Activated CD8-positive, alpha-beta memory T cell treated with anti-CD3 and anti-CD28 coated beads for 1 hour (primary cell): ENCODE measurements at places on chromosomes 3 and 15.
A peak's percentile ranks its signal among the peaks of the same experiment; 100 is the strongest.

GRCh38 chr3:160193644-160194192, 31.5 kb upstream of the C3orf80 start:
- no peak for DNase-seq

GRCh38 chr15:71701808-71702207, 108.5 kb upstream of the NR2E3 start:
- DNase-seq = no peak

DNA sequence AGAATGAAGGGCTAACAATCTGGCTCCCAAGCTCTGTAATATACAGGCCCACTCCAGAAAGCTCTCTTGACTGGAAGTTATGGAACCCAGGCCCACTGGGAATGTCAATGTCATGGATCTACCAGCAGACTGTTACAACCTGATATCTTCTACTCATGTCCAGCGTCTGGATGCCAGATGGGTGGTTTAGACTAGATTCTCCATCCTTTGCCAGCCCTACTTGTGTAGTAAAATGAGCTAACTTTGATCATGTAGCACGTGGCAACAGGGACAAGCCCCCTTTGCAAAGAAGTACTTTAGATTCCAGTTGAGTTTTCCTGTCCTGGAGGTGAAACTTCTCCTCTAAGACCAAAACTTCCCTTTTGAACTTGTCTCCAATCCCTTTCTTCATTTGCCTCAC, 55.1 kb downstream of the HEG1 start:
- no peak for DNase-seq

DNA sequence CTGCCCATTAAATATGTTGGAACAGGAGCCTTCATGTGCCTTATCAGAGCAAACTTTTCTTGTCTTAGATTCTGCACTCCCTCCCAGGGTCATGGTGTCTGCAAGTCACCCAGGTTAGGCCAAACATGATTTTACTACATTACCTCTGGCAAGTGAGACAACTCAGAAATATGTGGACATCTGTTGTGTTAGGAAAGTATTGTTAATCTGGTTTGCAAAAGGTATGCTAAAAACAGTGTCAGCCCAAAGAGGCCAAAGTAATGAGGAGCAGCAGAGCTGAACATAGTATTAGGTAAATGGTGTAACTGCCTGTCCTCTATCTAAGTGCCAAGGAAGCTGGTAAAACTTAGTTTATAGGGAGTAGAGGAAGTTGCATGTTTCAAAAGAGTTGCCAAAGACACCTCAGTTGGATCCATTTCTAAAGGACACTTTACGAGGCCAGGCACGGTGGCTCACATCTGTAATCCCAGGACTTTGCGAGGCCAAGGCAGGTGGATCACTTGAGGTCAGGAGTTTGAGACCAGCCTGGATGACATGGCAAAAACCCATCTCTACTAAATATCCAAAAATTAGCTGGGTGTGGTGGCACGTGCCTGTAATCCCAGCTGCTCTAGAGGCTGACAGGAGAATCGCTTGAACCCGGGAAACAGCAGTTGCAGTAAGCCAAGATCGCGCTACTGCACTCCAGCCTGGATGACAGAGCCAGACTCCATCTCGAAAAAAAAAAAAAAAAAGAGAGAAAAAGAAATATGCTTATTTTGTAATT, 22.5 kb upstream of the PPIB start:
- DNase-seq = no peak

GRCh38 chr3:60594025-60594424, 657.2 kb downstream of the FHIT start:
- no peak for DNase-seq

DNA sequence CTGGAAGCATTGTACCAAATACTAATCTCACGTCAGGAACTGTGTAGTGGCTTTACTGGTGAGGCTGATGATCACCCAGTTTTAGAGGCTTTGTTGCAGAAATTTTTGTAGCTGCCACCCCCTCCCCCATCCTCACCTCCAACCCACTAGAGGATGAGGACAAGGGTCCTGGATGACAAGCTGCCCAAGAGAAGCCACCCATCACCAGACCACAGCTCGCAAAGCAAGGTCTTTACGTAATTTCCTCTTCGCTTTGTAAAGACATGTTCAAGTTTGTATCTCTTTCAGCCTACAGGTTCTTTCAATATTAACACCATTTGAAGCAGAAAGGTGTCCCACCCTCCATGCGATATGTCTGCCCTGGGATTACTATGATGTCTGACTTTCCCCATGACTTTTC, 74.2 kb downstream of the LDHAL6B start:
- DNase-seq = no peak

GRCh38 chr15:58185439-58185838, 47.3 kb downstream of the AQP9 start:
- DNase-seq = no peak

DNA sequence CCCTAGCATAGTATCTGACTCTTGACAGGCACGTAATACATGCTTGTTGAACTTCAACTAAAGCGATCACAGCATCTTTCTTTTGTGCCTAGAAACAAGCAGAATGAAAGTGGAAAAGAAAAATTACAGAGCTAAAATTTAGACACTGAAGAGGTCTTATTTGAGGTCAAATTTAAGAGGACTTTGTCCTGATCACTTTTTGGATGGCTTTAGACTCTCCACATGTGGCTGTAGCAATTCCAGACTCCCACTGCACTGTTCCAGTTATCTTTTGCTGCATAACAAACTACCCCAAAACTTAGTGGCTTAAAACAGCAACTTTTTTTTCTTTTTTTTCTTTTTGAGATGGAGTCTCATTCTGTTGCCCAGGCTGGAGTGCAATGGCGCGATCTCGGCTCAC, 23.5 kb downstream of the DPH3 start:
- no peak for DNase-seq

DNA sequence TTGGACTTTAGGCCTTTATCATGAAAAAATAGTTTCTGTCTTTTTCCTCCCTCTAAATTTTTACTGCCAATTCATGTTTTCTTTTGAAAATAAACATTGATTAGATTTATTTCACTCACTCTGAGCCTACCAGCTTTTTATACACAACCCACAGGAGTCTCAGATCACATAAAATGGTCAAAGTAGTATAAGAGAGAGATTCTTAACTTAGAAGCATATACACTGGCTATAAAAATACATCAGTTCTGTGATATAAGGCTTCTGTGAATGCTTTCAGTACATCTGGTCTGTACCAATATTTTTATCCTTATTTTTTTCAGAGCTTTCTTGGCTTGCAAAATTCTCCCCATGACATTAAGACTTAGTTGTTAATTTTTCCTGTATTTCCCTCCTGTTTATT, 117.0 kb upstream of the PTX3 start:
- DNase-seq = no peak

- DNase-seq = no peak
Observed at GRCh38 chr3:192887047-192887446, 30.6 kb downstream of the MB21D2 start.

GRCh38 chr15:77468896-77469295, 48.2 kb downstream of the HMG20A start:
- DNase-seq = no peak

GRCh38 chr3:108124337-108125152, 33.7 kb upstream of the CD47 start:
- peak; percentile 25 for DNase-seq

DNA sequence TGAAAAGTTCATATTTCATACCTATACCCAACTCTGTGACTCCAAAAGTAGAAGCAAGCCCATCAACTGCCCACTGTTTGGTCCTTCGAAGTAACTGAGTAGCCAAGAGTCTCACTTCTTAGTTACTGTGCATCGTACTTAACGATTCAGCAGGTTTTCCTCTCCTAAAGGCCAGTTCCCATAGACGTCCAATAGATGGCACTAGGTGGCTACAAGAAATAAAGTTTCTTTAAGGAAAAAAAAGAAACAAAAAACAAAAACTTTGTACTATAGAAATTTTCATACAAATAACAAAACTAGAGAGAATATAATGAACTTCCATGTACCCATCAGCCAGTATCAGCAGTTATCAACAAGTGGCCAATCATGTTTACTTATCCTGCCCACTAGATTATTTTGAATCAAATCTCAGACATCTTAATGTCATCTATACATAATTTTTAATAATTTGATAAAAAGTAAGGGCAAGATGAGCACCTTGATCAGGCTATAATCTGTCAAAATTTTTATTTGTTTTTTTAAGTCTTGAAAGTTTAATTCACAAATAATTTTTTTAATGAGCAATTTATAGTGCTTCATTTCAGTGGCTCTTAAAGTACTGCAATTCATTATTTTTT, 63.8 kb upstream of the ACP3 start:
- DNase-seq = no peak

DNA sequence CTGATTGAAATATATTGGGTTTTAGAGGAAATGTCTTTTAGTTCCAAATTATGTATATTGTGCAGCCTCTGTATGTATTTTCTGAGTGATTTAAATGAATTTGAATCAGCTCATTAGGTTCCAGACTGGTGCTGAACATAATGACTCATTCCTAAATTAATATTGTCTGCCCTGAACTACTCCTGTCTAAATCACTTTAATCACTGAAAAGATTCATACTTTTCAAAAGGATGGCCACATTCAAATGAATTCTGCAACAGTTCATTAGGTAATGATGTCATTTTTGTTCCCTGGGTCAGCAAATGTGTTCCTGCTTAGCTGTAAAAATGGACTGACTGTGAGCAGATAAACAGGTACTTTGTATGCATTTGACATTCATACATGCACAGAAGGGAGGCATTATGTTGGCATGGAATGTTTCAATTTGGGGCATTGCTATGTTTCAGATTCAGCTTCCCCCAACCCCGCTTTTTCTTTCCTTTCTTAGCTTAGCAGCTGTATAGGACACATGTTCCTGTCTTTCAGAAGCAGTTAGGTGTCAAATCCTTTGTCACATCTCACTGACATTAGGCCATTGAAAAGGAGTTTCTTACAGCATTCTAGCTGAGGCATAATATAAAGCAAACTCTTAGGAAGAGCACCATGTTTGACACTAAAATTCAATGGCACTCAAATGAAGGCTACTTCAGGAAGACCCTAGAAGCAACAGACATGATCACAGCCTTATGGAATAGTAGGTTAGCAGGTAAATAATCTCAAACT, 318.5 kb upstream of the ARPP21 start:
- no peak for DNase-seq

- DNase-seq = no peak
Observed at GRCh38 chr15:42788725-42789124, 51.8 kb upstream of the CDAN1 start.

- no peak for DNase-seq
Observed at GRCh38 chr3:155281912-155282311, 11.6 kb downstream of the STRIT1 start.

DNA sequence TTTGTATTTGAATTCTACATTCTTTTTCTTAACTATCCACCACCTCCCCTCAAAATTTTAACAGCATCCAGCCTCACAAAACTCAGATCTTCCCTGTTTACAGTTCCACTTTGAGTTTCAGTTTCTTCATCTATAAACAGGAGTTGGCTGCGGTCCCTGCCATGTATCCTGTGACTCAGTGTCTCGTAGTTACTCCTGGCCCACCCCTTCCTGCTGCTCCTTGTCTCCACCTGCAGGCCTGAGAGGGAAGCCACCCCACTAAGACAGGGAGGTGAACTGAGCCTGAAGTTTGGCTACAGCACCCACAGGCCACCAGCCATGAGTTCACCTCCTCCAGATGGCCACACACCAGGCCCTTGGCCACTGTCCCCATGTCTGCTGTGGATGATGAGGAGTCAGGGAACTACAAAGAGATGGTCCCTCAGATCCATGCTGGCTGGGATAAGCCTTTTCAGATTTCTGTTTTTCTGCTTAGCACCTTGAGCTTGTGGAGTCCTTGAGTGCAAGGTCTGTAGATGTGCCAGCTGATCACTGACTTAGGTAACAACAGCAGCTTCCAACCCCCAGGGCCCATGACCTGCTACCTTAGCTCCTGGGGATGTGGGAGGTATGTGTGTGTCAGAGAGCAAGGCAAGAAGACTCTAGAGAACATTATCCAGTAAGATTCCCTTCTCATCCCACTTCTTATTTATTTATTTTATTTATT, 37.5 kb downstream of the CD86 start:
- DNase-seq = no peak

GRCh38 chr3:140953028-140953960, 11.7 kb downstream of the SLC25A36 start:
- DNase-seq = no peak

- no peak for DNase-seq
Observed at GRCh38 chr15:34941185-34941698, 28.3 kb downstream of the AQR start.

- no peak for DNase-seq
Observed at GRCh38 chr15:85150130-85150480, 168.4 kb downstream of the PDE8A start.

- DNase-seq = no peak
Observed at GRCh38 chr3:169787791-169788190, 14.6 kb downstream of the MYNN start.

DNA sequence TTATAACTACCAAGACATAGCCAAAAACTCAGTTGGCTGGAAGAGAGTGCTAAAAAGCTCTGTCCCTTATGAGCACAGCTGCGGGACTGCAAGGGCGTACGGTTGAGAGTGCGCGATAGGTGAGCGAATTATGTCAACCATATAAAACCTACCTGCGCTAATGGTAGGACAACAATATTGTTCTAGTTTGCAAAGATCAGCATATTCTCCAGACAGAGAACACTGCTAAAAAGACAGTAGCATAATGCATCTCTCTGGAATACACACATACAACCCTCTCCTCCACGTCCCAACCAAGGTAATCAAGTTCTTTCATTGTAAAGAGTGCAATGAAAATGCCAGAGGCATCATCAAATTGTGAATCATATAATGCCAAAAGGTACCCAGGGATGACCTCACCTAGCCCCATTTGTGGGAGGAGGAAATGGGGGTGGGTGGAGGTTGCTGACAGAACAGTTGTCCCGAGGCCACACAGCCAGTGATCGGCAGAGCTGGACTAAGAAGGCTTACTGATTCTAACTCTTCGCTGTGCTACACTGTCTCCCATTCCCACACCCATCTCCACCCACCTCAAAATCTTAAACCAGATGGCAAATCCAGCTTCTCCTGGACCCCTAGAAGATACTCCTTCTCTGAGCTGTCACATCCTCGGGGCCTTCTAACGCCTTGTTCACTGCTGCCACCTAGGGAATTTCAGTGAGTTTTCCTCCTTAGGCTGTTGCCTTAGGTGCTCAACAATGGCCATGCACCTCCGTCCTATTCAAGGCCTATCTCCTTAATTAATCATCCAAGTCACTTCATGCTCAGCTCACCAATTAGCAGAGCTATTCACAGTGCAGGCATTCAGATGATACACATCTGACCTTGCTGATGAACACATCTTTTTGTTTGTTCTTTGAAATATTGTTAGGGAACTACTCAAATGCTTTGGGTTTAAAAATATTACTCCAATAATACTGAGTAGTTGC, 60.7 kb downstream of the RPL22L1 start:
- no peak for DNase-seq

DNA sequence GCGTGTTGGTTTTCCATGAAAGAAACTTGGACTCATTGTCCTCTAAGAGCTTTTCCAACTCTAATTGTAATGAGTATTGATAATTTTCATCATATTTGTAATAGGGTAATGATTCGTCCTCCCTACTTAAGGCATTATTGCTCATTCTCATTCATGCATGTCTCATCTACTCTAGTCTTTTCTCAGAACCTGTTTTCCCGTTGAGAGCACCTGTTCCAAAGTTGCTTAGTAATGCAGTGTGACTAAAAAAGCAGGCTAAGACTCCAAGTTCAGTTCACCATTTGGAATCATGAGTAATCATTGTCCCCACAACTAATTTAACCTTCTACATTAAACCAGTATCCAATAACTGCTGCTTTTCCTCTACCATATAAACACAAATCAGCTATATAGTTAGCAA, 84.0 kb downstream of the FILIP1L start:
- no peak for DNase-seq
